Activated naive CD4-positive, alpha-beta T cell treated with Interleukin-2 at 50 U/mL for 16 hours (primary cell): ENCODE measurements at places on chromosomes 3 and 15.

GRCh38 chr15:43518197-43518761 lies 871 bp downstream of the MAP1A start:
- no peak for DNase-seq

GRCh38 chr15:48422401-48422800 lies 91.2 kb downstream of the DUT start:
- no peak for DNase-seq

- no peak for DNase-seq
Observed at GRCh38 chr3:159818997-159819500, 169.6 kb upstream of the IL12A start.

- DNase-seq, result no peak
Observed at GRCh38 chr3:15983232-15983631, 185.5 kb upstream of the ANKRD28 start.

- no peak for DNase-seq
Observed at GRCh38 chr15:40986820-40987219, 33.5 kb downstream of the CHAC1 start.

GRCh38 chr3:22372292-22373062 lies 621.5 kb upstream of the ZNF385D start:
- DNase-seq, result no peak

- no peak for DNase-seq
Observed at GRCh38 chr3:123841476-123842238, 42.5 kb downstream of the MYLK start.
